ENCODE measurements at places on chromosomes 2 and 18. TPM values are rescaled to one million over a fixed set of nuclear protein-coding genes. Genes with fewer than 3 reads are reported as not detected.

VIT gene
- polyA plus RNA-seq = not detected

- no peak for DNase-seq
Measured at GRCh38 chr2:17160594-17160993, 357.6 kb downstream of the RAD51AP2 start.

PRKAG3 gene
- not detected for polyA plus RNA-seq

DNA sequence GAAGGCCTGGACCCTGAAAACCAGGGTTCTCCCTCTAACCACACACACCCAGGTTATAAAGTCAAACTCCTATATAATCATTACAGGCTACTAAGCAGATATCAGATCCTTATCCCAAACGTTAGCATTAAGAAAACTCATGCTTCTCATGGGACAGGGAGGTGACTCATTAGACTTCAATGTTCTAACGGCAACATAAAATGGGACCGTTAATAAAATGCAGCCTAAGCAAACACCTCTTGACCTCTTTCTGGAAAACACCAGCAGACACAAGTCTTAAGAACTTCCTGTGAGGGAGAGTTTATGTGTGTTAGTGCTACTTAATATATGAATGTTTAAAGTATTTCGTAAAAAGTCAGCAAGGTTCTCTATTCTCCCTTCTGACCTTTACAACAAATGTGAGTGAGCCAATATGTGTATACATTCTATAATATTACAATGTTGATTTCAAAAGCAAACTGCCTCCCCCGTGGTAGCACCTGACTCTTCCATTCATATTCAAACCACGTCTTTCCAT is 31.7 kb downstream of the LPIN2 start:
- DNase-seq = no peak

HOXD13 gene
- not detected for polyA plus RNA-seq

ARID5A gene
- polyA plus RNA-seq = 3.3 TPM

MRO gene
- not detected for polyA plus RNA-seq

GRCh38 chr2:38148501-38148900 is 72.5 kb upstream of the CYP1B1 start:
- no peak for DNase-seq

DNA sequence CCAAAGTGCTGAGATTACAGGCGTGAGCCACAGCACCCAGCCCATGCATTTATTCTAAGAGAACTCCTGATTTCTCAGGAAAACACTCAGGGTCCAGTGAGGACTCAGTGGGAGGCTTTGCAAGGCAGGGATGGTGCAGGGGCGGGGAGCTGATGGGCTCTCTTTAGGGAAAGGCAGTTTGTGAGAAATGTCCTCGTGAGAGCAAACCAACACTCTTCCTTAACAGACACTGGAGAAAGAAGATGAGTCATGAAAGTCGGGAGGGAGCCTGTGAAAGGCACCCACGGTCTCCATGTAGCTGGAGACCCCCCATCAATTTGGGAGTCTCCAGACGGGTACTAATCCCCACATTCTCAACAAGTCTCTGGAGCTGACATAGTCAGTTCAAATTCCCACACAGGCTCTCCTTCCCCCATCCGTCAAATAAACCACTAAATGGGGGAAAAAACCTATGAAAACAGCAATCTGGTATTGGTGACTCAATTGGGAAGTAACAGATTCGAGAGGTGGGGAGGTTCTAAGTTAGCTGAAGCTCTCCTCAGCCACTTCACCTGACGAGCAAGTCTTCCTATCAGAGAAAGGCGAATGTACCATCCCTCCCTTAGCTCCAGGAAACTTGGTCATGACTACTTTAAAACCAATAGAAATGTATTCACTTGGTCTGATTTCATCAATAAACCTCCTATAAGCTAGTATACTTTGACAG is 11.0 kb upstream of the CREG2 start:
- no peak for DNase-seq

DNA sequence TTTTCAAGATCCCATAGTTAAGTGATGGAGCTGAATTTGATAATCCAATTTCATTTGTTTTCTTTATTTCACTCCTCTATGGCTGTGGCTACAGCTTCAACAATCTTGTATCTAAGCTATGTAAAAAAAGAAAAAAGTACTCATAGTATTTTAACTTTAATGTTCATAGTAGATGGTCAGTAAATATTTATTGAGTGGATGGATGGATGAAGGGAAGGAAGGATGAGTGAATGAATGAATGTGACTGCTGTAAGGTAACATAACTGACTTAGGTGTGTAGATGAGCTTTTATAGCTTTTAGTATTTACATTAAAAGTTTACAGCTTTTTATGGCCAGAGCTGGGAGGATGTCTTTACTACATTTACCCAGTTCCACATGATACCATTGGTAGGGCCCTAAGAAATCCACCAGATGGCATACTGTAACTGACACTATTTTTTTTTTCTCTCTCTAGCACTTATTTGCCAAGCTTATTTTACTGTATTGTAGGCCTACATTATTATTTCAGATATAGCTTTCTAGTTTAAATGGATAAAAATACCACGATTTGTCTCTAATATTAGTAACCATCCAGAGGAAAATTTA is 13.4 kb upstream of the HRH4 start:
- no peak for DNase-seq

OTX1 gene
- 0.20 TPM for polyA plus RNA-seq

DNA sequence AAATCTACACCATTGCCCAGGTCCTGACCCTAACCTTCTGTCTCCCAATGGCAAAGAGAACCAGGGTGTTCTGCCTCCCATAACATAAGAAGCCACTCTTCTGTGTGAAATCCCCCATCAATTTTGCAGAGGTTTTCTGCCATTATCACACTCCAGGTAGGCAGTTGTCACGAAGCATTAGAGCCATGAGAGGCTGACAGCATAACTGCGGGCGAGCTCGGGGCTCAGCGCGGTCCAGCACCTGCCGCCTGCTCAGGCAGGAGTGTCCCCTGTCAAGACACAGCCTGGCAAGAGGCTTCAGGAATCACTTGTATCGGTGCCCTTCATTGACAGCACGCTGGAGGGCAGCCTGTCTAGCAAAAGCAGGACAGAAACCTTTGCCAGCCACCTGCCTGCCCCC is 251.2 kb downstream of the SATB2 start:
- DNase-seq = no peak

- DNase-seq = no peak
Measured at GRCh38 chr2:13110825-13111224, 394.1 kb downstream of the TRIB2 start.

AGXT gene
- polyA plus RNA-seq = not detected

VSNL1 gene
- polyA plus RNA-seq = 0.96 TPM

MAP3K19 gene
- not detected for polyA plus RNA-seq

MOB1A gene
- polyA plus RNA-seq = 19.7 TPM

- peak; percentile 59 for DNase-seq
Measured at GRCh38 chr18:57527556-57528229, 58.8 kb downstream of the FECH start.

DNA sequence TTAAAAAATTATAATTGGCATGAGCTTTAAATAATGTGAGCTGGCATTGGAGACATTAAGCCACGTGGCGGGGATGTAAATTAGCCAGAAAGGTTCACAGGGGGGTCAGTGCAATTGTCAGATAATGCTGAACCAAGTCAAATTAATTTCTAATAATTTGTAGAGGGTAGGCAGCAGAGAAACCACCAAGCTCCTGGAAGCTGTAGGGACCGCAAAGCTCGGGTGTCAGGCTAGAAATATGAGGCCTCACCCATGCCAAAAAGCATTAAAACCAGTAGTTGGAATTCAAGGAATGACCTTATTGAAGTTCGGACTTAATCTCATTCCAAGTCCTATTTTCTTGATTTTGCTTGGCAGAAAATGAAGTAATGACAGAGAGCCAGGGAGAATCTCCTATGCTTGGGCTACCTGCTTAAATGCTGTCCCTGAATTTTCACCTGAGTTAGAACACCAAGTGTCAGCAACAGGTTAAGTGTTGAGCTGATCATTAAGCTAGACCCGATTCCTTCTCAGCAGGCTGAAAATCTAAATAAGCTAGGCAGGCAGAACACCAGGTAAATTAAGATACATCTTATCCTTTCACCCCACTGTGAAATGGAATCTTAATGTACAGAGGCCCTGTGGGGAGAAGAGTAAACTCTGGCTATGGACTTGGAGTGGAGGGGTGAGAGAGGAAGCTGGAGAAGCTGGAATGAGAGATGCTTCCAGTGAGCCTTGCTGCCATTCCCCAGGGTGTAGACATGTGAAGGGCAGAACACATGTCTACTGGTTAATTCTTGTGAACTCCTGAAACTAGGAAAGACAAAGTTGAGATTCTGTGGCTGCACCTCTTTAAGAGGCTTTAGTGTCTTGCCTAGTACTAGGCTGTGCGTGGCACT is 520.0 kb downstream of the SLC4A3 start:
- no peak for DNase-seq

- DNase-seq = no peak
Measured at GRCh38 chr2:30095402-30095801, 51.4 kb upstream of the YPEL5 start.

DNA sequence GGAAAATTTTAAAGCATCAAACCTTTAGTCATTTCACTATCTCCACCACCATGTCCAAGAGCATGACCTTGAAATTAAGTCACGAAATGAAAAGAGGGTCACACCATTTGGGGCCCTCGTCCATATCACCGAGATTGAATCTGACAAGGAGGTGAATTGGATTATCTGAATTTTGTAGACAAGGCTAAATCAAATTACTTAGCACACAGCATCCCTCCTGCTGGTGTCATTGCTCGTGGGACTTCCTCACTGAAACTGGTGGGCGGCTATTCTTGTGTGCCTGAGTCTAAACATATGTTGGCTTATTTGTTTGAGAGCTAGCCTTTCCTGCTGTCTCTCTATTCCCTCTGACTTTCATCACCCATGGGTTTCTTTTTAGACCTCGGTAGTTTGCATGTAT is 64.6 kb upstream of the CNGA3 start:
- peak; percentile 38 for DNase-seq

RTP5 gene
- not detected for polyA plus RNA-seq

- DNase-seq = no peak
Measured at GRCh38 chr2:219851801-219852481, 224.5 kb downstream of the SLC4A3 start.

ACMSD gene
- not detected for polyA plus RNA-seq

EMX1 gene
- not detected for polyA plus RNA-seq

LBH gene
- 22.8 TPM for polyA plus RNA-seq

GRCh38 chr2:30408961-30409387 is 38.1 kb upstream of the LCLAT1 start:
- DNase-seq = no peak

FMNL2 gene
- 16.1 TPM for polyA plus RNA-seq

DNA sequence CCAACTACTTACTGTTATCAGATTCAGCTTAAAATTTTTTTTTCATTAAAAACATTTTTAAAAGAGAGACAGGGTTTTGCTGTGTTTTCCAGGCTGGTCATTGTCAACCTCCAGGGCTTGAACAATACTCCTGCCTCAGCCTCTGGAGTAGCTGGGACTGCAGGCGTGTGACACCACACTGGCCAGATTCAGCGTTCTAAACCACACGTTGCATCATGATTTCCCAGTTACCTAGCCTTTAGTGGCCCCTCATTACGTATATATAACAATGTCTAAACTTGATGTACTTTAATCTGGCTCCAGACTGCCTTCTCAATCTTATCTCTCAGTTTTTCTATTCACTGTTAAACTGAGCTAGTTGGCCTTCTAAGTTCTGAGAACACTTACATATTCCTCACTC is 89.6 kb downstream of the COMMD1 start:
- DNase-seq = no peak

DRC1 gene
- polyA plus RNA-seq = not detected

TTR gene
- 0.19 TPM for polyA plus RNA-seq

GRCh38 chr2:233142355-233142897 is 82.3 kb downstream of the INPP5D start:
- no peak for DNase-seq

POTEE gene
- not detected for polyA plus RNA-seq

- DNase-seq = no peak
Measured at GRCh38 chr2:241037498-241037897, 39.1 kb downstream of the SNED1 start.

ADCY3 gene
- polyA plus RNA-seq = 53.9 TPM

UGGT1 gene
- polyA plus RNA-seq = 25.7 TPM

- DNase-seq = no peak
Measured at GRCh38 chr2:28654663-28655320, 96.8 kb upstream of the PPP1CB start.

GRCh38 chr2:45170191-45171135 is 161.2 kb upstream of the SIX2 start:
- no peak for DNase-seq

CYP20A1 gene
- 10.6 TPM for polyA plus RNA-seq

DNA sequence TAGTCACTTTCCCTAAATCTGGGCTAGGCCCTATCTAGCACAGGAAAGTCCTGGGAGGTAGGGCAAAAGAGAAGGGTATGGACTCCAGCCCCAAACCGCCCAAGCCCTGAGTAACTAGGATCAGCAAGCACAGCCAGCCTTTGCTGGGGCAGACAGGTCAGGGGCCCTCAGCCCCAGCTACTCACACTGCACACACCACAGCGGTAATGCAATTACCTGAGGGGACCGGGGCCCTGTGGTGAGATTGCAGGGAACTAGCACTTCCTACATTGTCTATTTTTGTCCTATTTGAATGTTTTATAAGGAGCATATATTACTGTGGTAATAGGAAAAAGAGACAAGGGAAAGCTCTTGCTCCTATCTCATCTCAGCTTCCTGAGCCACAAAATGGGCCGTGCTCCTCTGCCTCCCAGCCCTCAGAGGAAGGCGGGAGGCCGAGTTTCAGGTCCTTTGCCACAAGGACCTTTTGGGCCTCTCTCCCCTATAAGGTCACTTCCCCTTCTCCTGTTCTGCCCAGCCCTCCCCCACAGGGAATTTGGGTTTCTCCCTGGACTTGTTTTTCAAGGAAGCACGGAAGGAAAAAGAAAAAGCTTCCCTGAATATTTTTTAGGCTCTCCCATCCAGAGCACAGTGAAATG is 20.5 kb downstream of the RAB11FIP5 start:
- no peak for DNase-seq

NAT8 gene
- not detected for polyA plus RNA-seq

GRCh38 chr2:235676536-235676799 is 182.6 kb downstream of the AGAP1 start:
- no peak for DNase-seq

GRCh38 chr2:174527959-174528358 is 41.1 kb upstream of the GPR155 start:
- no peak for DNase-seq

DNA sequence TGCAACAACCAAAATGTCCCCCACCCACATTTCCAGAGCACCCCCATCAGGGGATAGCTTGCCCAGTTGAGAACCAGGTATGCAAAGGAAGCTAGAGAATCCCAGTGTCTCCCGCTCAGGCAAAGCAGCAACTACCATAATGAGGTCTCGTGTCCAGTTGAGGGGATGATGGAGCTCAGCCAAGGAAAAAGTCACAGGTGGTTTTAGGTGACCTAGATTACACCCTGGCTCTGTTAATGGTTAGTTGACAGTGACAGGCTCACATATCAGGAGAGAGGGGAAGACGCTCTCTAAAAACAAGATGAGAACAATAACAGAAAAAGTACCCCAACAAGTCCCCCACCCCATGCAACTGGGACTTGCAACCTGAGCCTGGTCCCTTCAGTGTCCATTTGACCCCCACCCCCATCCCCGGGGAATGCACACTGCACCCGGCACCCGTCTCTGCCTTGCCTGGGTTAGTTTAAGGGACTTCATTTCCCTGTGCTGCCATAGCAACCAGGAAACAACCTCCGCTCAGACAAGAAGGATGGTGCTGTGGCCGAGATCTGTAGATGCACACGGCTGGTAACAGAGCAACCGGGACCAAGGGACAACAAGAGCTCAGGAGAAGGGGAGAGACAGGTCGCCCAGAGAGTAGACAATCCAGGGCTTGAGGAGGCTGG is at the start of gene KIAA2012:
Gene KIAA2012 (plus strand): TSS at position 519 of the 665 bp plus-strand sequence. CDS start 373 bp downstream, outside the sequence.
- peak; percentile 23 for DNase-seq

- DNase-seq = no peak
Measured at GRCh38 chr2:134304394-134305108, 50.7 kb downstream of the MGAT5 start.

NRP2 gene
- polyA plus RNA-seq = 68.8 TPM

- DNase-seq = peak; percentile 24
Measured at GRCh38 chr2:70552501-70553333, 909 bp downstream of the TGFA start.

Measured in SK-N-SH (cell line).